ENCODE measurements at places on chromosomes 4 and X.

DNA sequence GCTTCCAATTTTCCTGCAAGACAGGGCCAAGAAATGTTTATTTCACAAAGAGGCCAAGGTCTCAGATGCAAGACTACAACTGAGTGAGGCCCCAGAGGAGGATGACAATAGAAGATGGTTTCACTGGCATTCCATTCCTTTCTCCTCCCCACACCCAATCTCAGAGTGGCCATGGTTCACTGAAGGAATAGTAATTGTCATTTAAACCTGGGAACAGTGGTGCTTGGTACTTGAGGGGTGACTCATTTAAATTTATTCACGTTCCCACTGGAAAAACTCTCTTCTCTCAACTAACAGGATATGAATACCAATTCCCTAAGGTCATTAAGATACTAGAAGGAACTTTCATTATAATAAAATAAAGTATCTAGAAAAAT is 35.3 kb upstream of the CXCL8 start:
- no peak for DNase-seq

DNA sequence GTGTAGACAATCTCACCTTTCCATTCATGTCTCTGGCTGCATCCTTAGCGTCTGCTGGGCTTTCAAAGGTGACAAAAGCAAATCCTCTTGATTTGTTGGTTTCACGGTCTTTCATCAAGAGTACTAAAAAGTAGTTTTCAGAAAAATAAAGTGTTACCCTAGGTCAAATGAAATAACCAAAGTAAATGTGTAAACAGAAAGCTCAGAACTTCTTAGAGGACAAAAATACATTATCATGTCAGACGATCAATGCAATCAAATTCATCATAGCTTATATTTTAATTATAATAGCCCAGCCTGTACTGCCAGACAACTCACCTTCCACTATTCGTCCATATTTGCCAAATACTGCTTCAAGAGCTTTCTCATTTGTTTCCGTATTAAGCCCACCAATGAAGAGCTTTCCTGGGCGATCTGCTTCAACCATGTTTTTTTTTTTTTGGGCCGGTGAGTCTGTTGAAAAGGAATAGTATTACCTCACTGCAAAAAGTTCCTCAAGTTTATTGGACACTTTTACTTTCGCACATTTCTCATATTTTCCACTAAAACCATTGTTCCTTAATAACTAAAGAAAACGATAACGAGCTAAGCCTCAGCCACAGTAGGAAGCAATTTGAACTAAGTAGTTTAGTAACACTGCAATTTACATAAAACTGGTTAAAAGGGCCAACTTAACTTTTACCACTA is 1.4 kb downstream of the RBMX start:
- DNase-seq, result peak; percentile 5

GRCh38 chrX:107684956-107685385 is 56.7 kb downstream of the PRPS1 start:
- no peak for DNase-seq

DNA sequence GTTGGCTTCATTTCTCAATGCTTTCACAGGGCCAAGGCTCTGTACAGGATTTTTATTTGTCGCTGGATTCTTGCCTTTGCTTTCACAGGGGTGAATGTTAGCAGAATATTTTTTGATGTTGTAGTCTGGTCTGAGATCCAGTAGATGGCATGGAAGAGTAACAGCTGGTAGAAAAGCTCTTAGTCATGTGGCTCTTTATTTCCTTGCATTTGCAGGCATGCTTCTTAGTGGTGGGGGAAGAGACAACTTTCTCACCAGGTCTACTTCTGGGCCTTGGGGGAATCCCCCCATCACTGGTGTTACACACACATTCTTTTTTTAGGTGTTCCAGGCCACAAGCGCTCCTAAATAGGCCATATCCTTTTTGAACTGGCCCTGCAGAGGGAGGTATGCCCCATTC is 58.2 kb upstream of the DKK2 start:
- DNase-seq, result no peak

DNA sequence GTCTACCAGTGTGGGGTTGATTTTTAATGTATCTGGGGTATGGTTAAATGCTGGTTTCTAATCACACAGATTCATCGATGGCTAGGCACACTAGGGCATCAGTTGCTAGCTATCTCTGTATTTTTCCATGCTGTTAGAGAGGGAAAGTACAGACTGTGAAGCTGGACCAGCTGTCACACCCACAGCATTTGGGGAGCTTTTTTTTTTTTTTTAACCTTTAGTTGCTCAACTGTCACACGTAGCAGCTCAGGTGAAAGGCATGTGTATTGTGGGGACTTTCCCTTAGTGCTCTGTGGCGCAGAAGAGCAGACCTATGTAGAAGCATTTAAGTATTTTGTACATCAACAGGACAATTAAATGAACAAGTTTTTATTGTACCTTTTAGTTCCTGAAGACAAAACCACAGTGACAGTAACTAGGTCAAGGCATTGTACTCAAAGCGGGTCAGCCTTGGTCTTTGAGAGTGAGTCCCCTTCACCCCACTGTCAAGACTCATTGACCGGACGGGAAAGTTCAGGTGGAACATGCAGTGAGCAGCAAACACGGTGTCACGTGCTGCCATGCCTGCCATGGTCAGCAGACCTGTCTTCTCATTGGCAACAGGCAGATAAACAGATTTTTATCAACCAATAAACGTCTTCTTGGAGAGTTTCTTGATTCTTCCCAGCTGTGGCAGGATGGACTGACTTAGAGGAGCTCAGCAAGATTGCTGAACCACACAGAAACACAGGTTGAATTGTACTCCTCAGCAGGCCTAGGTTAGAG is 65.3 kb downstream of the CASP3 start:
- DNase-seq, result no peak

- DNase-seq, result no peak
Observed at GRCh38 chrX:10259716-10260115, 102.9 kb downstream of the CLCN4 start.

- DNase-seq, result no peak
Observed at GRCh38 chr4:15963001-15963451, at the start of gene FGFBP2. TSS of gene FGFBP2 (minus strand) at chr4:15963175. CDS start at chr4:15963129, 46 bp downstream.

Data from memory B cell (primary cell).